ENCODE measurements at places on chromosomes 16 and 17. TPM values are rescaled to one million over a fixed set of nuclear protein-coding genes. Genes with fewer than 3 reads are reported as not detected.

DNA sequence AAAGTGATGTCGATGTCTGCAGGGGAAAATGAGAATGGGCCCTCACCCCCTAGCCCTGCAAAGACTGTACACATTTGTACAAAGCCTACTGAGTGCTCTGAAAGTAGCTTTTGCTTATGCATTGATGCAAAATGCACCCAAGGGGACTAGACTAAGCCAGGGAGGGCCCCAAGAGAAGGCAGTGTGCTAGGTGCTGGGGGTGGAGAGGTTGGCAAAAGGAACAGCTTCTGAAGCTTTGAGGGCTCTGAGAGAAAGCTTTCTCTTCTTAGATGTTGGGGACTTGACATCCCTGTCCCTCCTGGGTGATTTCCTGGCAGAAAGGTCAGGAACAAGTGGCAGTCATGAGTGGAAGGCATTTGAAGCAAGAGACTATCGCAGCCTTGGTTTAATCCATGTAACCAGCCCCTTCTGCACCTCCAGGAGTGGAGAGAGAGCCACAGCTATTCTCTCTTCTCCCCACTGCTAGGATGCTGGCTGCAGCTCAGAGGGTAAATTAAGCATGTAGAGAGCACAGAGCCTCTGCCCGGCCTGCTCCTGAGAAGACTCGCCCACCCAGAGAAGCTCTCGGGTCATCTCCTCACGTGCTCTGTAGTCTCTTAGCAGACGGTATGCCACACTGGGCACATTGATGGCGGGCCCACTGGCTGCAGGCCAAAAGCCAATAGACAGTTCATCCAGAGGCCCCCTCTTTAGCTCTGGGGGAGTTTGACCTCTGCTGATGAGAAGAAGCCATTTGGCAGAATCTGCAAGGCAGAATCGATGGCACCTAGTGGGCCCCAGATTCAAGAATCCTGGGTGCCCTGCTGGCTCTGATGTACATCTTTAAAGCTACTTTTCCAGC, 221.4 kb downstream of the MSI2 start:
- no peak for DNase-seq

GRCh38 chr17:80000136-80000535, 35.5 kb downstream of the TBC1D16 start:
- no peak for DNase-seq

DNA sequence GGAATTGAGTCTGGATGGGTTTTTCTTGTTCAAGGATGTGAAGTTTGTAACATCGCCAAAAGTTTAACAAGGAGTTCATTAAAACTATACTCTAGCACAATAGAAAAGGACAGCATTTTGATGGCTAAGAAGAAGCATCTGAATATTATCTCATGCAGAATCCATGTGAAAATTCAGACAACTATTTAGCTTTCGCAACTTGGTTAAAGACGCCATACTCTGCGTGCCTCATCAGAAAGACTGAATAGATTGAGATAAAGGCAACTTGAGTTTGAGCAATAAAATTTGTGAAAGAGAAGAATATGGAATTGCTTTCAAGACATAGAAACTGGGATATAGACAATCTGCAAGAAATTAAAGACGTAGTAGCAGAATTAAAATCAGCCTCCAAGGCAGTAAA, 151.1 kb upstream of the MYOCD start:
- DNase-seq, result no peak

DNA sequence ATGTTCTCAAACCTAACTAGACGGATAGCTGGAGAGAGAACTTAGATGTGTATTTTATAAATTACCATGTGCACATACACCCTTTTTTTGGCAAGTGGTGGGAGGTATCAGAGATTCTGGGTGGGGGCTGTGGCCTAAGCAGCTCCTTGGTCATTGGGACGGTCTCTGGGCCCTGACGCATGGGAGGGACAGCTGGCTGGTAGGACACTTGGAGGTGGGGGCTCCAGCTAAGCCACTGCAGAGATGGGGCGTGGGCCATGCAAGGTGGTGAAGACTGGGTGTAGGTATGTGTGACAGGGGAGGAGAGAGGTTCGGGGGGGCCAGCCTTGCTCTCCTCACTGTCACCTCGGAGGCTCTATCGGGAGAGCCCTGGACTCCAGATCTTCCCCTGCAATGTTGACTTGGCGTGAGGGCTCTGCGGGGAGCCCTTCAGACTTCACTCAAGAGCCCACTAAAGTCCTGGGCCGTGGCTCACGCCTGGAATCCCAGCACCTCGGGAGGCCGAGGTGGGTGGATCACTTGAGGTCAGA, 17.1 kb downstream of the C1QTNF1 start:
- DNase-seq, result no peak

GRCh38 chr16:76787394-76787793, 403.6 kb upstream of the MON1B start:
- no peak for DNase-seq

DNA sequence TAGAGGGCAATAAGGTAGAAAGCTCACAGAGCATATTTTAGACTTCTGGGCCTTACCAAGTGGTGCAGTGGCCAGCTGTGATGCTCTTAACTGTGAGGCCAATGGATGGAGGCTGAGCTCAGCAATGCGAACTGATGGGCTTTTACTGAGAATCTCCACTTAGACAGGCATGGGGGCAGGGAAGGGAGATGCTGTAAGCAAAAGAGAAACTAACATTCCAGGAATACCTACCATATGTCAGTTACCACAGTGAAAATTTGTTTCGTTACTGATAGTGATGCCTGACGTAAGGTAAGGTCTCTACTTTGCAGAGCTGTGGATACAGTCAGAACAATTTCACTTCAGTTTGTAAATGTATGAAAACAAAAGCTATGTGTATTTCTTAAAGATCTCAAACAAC, 250.6 kb upstream of the ZFHX3 start:
- no peak for DNase-seq

GRCh38 chr17:57369509-57369945, 113.2 kb downstream of the MSI2 start:
- no peak for DNase-seq

The SOST gene
- not detected for total RNA-seq

The MYH1 gene
- total RNA-seq, result not detected

Data from lower leg skin (tissue), 4 donors.